ENCODE measurements at places on chromosomes 7 and 10.

DNA sequence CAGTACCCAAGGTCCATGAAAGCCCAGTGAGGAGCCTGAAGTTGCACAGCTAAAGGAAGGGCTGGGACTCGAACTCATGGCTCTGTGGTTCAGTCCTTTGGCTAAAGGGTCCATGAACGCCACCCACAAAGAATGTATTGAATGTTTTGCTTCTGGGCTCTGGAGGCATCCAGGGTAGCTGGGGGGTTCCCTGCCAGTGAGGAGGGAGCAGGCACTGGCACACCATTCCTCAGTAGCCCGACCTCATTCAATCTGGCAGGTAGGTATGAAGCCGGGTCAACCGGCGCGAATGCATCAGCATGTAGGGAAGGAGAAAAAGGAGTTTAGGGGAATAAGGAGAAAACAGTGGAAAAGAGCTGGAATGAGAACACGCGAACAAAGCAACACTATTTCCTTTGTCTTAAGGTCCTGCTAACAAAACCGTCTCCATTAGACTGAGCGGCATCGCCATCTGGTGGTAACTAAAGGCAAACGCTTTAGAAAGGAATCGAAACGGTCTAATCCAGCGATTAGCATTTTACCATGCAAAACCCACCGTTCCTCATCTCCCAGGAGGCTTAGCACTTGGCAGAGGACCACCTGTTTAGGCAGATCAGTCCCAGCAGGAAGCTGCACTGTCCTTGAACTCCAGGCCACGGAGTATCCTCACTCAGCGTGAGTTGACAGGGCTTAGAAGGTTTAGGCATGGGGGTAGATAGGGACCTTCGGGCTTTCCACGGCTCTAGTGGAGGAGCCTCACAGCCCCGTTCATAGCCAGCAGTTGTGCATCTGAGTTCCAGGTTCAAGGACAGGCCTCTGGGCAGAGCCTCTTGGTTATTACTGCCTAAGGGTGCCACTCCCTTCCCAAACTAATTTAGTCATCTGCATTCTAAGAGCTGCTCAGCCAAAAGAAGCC, 122.8 kb downstream of the UBE2H start:
- peak; percentile 53 for DNase-seq

- no peak for DNase-seq
These were observed 70.0 kb downstream of the SLC35B4 start for GRCh38 chr7:134246761-134247160.

DNA sequence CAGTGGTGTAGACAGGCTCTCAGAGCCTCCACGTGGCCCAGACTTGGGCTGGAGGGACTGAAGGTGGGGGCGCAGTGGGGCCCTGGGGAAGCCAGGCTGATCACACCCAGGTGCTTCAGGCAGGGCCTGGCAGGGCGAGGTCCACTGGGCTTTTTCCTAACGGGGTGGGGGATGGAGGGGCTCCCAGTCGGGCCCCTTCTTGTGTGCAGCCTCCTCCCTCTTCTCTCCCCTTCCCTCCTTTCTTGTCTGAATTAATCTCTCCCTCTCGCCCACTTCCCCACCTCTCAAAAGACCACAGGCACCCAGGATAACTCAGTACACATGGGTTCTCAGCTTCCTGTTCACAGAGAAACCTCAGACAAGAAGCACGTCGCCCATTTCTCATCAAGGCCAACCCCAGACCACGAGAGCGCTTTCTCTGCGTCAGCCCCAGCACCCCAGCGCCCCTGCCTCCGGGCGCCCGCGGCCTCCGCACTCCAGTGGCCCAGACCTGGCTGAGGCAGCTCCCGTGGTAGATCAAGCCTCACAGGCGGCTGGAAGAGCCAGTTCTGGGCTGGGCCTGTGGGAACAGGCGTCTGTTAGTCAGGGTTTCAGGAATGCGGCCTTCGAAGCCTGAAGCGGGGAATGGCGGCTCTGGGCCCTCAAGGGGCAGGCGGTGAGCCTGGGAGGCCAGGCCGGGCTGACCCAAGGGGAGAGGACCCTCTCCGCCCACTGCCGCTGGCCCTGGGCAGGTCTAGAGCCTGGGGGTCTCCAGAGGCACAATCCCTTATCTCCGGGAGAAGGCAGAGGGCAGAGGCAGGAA, 50.6 kb downstream of the PWWP2B start:
- DNase-seq = peak; percentile 76

GRCh38 chr10:115173915-115174443, 80.8 kb downstream of the ATRNL1 start:
- no peak for DNase-seq

DNA sequence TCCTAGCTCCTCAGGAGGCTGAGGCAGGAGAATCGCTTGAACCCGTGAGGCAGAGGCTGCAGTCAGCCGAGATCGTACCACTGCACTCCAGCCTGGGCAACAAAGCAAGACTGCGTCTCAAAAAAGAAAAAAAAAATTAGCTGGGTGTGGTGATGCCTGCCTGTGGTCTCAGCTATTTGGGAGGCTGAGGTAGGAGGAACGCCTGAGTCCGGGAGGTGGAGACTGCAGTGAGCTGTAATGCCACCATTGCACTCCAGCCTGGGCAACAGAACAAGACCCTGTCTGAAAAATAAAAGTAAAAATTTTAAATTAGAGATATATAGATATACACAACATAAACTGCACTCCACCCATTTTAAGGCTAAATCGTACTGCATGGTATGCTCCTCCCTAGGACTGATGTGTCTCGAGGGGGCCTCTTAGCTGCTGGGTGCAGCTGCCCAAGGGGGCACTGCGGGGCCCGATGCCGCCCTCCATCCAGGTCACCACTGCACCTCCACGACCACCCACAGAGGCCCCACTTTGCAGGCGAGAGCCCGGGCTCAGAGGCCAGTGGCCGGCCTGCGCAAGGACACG, 40.9 kb upstream of the FOXK1 start:
- DNase-seq = no peak

- no peak for DNase-seq
These were observed 65.2 kb downstream of the BMPER start for GRCh38 chr7:33970536-33970935.

DNA sequence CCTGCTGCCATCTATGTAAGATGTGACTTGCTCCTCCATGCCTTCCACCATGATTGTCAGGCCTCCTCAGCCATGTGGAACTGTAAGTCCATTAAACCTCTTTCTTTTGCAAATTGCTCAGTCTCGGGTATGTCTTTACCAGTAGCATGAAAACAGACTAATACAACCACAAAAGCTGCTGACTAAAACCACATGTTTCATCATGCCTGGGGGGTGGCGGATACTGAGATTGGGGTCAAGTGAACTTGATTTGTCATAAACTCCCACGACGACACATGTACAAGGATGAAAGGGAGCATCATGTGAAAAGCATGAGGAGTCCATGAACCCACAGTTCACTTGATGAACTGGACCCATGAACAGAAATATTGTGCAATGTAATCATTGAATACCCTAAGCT, 134.9 kb upstream of the ANK3 start:
- no peak for DNase-seq

- no peak for DNase-seq
These were observed 149.1 kb downstream of the EBF3 start for GRCh38 chr10:129814681-129815646.

- DNase-seq = no peak
These were observed 22.0 kb upstream of the OCM2 start for GRCh38 chr7:98011996-98012395.

DNA sequence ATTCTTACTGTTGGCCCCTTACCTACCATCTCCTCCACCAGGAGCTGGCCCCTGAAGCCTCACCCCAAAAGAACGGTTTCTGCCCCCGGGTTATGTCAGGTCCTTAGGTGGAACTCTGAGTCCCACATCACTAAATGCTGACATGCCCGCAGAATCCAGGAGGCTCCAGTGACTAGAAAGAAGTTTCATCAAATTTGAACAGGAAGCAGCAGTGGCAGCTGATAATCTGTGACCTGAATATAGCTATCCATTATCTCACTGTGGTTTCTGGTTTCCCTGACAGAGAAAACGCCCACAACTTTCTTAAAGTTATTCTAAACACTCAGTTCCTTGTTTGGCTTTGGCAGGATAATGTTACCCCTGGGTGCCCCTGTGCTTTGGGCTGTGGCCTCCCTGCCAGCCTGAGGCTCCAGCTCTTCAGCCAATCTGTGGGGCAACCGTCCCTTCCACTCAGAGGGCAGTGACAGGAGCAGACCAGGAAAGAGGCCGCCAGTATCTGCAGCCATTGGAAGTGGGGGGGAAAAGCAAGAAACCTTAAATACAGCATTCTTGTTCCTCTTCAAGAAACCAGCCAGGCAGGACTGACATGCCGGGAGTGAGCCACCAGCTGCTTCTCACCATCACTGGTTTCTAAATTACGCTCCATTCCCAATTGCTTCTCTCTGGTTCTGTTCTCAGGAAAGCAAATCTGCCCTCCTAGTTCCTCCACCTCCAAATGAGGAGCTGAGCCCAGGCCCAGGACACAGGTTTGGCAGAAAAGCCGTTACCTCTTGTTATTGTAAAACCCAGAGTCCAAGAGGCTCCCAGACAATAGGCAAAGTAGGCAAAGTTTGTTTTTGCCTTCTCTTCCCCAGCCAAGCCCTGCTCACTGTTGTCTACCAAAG, 41.2 kb upstream of the VCL start:
- peak; percentile 20 for DNase-seq

- DNase-seq = no peak
These were observed 64.1 kb downstream of the CFAP58 start for GRCh38 chr10:104417637-104418292.
